Fibroblast of skin of back (primary cell): ENCODE measurements at places on chromosomes 4 and X.

DNA sequence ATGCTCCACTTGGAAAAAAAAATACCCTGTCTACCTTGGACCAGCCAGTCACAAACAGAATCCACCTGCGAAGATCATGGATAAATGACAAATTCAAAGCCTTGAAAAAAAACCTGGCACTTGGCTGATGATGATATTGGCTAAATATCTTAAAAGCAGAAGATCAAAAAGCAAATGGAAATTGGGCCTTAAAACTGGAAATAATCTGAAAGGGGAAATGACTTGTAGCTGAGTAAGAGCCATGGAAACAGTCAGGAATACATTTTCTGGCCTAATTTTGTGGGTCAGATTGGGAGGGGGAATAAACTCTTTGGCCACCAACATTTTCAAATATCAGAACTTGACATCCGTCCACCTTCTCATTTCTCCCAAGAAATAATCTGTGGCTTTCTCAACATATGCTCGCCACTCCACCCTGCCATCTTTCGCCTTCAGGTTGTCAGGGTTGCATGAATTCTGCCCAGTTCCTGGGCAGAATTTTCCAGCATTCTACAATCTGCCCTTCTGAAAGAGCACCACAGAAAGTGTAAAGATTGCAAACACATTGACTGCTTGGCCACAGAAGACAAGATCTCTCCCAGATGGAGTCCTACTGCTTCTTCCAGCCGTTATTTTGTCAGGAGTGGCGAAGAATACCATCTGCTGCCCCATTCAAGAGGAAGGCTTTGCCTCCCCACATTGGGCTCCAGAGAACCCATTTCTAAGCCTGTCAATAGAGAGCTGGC lies 1.7 kb upstream of the NDP start:
- no peak for DNase-seq

GRCh38 chr4:2615821-2616220 lies 79.4 kb downstream of the FAM193A start:
- no peak for DNase-seq

DNA sequence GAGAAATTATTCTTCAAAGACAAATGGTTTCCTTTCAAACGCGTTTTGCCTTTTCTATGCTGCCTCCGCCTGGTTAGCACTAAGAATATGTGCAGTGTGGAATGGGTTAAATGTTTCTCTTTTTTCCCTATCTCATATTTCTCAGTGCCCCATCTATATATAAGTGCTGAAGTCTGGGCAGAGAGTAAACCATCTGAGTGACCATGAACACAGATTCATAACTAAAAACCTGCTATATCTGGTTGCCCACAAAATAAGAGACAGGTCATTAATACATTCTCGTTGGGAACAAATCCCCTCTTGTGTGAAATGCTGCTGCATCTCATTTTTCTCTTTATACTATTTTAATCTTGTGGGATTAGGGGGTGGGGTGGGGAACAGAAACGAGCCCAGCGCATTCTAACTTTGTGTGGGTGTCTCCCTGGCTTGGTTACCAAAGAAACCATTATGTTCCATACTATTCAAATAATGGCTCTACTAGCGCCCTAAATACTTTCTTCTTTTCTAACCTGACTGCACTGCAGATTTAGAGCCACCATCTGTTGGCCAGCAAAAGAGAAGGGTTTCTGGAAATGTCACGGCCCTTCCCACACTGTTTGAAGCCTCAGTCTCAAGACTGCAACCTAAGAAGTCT lies 42.2 kb upstream of the PTCHD1 start:
- DNase-seq = no peak

DNA sequence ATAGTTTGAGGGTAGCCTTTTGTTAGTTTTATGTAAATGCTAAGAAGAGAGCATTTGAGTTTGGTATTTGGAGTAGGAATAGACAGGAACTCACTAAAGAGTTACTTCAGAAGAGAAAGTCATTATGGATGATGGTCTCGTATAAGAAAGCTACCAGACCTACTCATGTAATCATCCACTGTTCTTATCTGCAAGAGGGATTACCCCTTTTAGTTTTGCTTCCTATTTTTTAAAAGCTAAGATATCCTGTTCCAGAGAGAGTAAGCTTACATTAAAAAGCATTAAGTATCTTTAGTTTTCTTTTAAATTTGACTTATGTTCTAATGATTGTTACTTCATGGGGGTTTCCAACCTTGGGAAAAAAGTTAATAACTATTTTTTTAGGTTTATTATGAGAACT lies 12.5 kb upstream of the ART3 start:
- no peak for DNase-seq

DNA sequence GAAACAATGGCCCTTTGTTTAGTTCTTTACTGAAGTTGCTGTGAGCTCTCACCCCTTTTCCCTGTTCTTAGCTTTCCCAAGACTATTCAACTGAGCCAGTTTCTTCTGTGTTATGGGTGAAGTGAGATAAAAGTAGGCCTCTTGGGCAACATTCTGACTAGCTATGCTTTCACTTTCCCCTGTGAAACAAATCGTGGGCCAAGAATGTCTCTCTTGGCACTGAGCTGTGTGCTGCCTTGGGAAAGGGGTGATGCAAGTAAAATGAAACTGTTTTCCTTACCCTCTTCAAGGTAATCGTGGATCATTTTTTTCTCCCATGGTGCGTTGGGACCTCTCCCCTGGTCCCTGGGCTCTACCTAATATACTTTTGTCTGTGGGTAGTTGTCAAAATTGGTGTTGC lies 653.9 kb upstream of the MAGEB2 start:
- no peak for DNase-seq

DNA sequence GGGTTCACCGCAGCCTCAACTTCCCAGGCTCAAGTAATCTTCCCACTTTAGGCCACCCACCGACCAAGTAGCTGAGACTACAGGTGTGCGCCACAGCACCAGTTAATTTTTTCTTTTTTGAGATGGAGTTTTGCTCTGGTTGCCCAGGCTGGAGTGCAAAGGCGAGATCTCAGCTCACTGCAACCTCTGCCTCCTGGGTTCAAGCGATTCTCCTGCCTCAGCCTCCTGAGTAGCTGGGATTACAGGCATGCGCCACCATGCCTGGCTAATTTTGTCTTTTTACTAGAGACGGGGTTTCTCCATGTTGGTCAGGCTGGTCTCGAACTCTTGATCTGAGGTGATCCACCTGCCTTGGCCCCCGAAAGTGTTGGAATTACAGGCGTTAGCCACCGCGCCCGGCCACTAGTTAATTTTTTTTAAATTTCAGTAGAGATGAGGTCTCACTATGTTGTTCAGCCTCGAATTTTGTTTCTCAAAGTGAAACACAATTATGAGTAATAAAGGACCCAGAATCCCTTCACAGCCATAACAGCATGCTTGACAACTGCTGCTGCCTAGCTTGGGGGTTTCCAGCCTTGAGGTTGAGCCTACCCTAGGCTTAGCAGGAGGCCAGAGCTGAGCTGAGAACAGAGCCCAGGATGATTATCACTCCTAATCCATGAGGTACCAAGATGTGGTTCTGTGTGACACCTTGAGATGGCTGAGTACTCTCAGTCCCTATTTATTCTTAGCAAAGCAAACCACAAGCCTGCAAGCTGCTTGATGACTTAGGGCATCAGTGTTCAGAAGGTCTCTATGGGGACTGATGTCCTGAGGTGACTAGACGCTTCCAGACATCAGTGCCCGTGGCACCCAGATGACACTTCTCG lies 41.6 kb upstream of the NKRF start:
- no peak for DNase-seq

DNA sequence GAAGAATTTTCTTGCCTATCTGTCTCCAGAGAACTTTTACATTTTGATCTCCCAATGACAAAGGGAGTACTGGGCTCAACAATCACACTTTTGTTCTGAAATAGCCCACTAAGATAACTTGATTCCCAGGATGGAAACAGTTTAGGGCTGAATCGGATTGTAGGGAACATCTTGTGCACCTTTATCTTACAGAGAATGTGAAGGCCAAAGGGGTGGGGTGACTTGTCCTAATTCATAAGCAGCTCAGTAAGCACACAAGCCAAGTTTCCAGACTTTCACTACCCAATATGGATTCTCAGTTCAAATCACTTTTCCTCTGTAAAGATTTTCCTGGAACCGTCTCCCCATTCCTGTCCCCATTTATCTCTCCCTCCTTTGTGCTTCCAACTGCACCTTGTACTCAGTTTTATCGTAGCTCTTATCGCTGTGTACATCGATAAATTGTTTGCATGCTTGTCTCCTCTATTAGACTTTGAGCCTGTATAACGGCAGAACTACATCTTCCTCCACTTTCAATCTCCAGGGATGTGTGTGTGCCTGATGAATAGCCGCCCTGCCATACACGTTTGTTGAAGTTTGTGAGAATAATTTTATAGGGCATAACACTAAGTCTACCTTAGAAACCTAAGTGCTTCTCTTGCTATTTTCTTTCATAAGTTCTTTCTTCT lies 77.4 kb downstream of the MBNL3 start:
- DNase-seq = no peak

DNA sequence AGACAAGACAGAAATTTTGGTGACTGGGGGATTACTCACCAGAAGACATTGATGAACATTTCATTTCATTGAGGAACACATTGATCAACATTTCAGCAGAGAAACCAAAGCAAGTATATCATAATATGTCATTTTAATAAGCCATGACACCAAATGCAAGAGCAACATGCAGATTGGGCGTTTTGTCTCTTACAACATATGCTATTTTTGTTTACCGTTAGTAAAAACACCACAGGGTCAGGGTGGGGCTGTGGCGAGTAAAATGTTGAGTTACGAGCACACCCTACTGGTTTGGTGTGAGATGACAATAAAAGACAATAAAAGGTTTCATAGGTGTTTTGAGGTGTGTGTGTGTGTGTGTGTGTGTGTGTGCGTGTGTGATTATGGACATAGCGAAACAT lies 294.5 kb downstream of the PDGFC start:
- peak; percentile 24 for DNase-seq

DNA sequence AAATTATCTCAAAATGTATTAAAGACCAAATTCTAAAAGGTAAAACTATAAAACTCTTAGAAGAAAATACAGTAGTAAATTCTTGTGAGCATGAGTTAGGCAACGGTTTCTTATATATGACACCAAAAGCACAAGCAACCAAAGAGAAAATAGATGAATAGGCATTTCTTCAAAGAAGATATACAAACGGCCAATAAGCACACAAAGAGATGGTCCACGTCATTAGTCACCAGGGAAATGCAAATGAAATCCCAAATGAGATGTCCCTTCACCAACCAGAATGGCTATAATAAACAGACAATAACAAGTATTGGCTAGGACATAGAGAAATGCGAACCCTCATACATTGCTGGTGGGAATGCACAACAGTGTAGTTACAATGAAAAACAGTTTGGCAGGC lies 44.6 kb downstream of the RAB33A start:
- no peak for DNase-seq

GRCh38 chr4:147735413-147736301 lies 3.8 kb downstream of the ARHGAP10 start:
- DNase-seq = peak; percentile 20

DNA sequence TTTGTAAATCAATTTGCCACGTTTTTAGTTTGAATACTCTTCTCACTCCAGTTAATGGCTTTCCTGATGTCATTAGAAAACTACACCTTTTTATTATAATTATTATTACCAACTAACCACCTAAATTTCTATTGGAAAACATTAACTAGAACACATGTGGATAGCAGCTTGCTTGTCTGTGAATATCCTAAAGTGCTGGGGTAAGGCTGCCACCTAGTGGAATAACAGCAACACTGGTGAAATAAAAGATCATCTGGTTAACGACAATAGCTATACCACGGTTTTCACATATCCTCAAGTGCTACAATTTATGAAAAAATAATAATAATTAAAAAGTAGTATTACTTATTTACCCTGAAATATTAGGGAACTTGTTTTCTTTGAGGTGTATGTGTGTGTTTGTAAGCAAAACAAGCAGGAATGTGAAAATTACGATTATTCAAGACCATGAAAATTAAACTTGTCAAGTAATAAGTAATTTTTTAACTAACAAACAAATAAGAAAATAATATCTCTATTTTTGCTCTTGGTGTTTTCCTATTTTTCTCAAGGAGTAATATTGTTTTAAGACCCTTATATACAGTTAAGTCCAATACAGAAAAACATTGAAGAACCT lies 130.1 kb upstream of the TECRL start:
- DNase-seq = peak; percentile 61

DNA sequence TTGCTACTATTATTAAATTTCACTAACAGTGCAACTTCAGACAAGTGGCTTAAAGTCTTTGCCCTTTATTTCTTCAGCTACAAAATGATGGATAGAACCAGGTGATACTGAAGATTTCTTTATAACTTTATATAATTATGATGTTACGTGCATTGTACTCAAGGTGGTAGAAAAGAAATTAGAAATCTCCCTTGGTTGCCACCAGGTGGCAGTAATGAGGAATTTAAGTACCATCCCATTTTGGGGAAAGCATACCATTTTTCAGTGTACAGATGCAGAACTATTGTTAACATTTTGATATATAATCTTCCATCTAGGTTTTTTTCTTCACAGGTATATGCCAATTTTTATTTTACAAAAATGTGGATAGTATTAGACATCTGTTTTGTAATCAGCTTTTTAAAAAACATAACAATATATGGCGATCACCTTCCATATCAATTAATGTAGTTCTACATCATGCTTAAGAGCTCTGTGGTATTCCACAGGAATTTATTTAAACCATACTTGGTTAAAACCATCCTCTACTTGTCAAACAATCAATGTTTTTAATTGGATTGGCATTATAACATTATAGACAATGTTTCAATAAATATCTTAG lies 37.7 kb upstream of the RAB33B start:
- peak; percentile 32 for DNase-seq

- no peak for DNase-seq
Measured at GRCh38 chr4:38065176-38065575, 105.0 kb downstream of the PTTG2 start.

- no peak for DNase-seq
Measured at GRCh38 chr4:186326391-186326790, 60.4 kb downstream of the F11 start.

- no peak for DNase-seq
Measured at GRCh38 chr4:89463341-89463740, 155.7 kb upstream of the GPRIN3 start.

DNA sequence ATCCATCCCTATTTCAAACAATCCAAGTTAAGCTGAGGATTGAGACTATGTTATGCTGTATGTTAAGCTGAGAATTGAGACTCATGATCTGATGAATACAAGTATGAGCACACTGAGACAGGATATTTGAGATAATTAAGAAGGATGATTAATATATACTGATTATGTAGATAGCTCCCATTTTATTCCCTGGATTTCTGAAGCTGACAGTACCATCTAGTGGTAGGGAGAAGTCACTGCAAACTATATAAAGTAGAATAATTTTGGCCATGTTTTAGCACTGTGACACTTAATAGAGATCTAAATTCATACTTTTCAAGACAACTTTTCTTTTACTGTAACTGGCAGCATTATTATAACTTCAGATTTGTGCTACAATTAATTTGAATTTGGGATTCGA lies 63.8 kb upstream of the HPRT1 start:
- DNase-seq = peak; percentile 12
